SHP77 treated with DMSO at 0.1 percent for 48 hours (cell line): ENCODE measurements at places on chromosomes 5 and 9.

- DNase-seq: no peak
Observed at GRCh38 chr9:70291446-70291845, 32.7 kb downstream of the SMC5 start.

GRCh38 chr9:93024986-93025630, 33.4 kb upstream of the SUSD3 start:
- DNase-seq: no peak

DNA sequence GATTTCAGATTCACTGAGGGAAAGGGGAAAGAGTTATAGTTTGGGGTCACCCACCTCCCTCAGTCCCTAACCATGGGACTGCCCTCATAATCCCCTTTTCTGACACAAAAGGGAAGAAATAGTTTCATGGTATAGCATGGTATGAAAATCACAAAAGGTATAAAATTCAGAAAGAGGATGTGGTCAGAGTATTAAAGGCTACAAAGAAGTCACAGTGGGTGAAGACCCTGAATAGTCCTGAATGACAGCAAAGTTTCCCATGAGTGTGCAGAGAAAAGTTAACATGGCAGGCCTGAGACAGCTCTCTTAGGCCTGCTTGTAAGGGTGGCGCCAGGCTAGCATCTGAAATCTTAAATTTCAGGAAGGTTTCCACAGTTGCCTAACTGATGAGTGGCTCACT, 290.6 kb upstream of the ZNF608 start:
- no peak for DNase-seq

DNA sequence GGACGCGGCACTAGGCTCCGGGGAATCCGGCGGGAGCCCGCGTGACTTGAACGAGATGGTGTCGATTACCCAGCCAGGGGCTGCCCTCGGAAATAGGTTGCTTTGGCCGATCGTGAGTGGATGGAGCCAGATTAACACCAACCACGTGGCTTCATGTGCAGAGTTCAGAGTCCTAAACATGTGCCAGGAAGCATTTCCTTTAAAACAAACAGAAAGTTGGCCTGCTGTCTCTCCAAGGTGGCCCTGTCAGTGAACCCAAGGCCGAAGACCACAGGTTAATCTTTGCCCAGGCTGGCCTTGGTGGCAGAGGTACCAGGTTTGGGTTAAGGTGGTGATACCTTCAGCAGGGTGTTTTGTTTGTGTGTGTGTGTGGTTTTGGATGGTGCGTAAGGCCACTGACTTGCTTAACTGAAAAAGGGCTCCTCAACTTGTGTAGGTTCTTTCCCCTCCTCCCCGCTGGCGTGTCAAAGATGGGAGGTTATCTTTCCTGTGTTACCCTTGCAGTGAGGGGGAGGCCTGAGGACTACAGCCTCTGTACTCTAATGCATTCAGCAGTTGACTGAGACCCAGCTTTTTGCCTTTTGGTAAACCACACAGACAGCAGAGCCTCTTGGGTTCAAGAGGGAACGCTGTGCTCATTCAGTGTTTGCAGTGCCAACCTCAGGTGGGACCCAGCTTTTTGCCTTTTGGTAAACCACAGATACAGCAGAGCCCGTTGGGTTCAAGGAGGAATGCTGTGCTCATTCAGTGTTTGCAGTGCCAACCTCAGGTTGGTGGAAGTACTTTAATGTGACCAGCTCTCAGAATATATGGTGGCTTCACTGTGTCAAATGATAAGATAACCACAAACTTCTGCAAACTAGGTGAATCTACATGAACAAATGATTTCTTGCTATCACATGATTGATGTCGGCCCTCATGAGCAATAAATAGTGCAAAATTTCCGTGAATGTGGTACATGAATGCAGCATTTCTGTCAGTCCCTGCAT, 1.4 kb downstream of the IQGAP2 start:
- DNase-seq: no peak

- DNase-seq: no peak
Observed at GRCh38 chr9:111798786-111799185, 4.0 kb upstream of the SHOC1 start.

- DNase-seq: no peak
Observed at GRCh38 chr5:138583984-138584637, 8.9 kb upstream of the HSPA9 start.

- no peak for DNase-seq
Observed at GRCh38 chr5:17343675-17344074, 126.2 kb downstream of the BASP1 start.

GRCh38 chr5:81657386-81657785, 93.5 kb downstream of the SSBP2 start:
- no peak for DNase-seq

DNA sequence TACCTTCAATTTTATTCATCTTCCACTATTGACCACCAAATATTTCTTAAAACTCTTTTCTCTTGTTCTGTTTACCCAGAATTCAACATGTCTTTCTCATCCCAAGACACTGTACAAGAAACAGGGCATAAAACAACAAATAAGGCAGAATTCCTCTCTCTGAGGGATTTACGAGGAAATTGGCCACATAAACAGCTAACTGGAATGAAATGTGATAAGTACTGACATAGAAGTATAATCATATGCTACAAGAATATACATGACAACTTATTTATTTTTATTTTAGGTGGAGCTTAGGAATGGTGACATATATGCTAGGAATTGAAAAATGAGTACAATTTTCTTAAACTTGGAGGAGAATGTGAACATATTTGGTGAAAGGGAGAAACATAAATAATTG, 48.8 kb upstream of the FBN2 start:
- DNase-seq: no peak

DNA sequence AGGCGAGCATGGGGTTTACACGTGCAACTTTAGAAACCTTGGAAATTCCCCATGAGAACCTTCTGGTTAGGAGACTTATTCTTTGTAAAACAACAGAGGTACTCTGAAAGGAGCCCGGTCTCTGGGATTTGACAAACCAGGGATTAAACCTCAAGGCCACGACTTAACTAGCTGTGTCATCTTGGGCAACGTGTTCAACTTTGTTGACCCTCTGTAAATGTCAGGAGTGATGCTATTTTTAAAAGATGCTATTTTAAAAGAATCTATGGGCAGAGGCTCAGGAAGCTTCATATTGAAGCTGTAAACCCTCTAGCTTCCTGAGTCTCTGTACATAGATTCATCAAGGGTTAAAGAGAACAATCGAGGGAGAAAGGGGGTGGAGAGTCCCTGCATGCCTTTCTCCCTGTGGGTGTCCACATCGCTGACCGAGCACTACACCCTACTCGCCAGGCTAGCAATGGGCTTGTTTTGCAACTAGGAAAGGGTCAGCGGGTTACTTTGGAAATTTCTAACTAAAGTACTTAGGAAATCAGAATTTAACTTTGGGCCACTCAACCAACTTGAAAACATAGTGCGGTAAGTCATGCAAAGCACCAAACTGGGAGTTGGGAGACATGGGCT, 2.1 kb downstream of the SLC36A2 start:
- no peak for DNase-seq

DNA sequence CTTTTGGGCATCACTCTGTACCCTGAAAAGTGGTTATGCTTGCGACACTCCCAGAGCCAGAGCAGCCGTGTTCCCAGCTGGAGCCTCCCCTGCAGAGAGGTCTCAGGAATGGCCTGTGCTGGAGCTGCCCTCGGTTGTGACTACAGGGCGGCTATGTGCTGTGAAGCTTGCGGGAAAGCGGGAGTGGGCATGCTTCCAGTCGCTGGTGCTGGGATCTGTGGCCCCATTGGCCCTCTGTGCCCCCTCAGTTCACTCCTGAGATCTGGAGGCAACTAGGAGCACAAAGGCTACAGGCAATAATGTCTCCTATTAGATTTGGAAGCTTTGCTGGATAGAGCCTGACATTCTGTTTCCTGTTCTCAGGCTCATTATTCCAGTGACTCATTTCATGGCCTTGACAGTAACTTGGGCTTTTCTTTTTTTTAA, 56.9 kb downstream of the GPR107 start:
- no peak for DNase-seq
